ENCODE measurements at places on chromosomes 3 and 15.
A peak's percentile ranks its signal among the peaks of the same experiment; 100 is the strongest.

DNA sequence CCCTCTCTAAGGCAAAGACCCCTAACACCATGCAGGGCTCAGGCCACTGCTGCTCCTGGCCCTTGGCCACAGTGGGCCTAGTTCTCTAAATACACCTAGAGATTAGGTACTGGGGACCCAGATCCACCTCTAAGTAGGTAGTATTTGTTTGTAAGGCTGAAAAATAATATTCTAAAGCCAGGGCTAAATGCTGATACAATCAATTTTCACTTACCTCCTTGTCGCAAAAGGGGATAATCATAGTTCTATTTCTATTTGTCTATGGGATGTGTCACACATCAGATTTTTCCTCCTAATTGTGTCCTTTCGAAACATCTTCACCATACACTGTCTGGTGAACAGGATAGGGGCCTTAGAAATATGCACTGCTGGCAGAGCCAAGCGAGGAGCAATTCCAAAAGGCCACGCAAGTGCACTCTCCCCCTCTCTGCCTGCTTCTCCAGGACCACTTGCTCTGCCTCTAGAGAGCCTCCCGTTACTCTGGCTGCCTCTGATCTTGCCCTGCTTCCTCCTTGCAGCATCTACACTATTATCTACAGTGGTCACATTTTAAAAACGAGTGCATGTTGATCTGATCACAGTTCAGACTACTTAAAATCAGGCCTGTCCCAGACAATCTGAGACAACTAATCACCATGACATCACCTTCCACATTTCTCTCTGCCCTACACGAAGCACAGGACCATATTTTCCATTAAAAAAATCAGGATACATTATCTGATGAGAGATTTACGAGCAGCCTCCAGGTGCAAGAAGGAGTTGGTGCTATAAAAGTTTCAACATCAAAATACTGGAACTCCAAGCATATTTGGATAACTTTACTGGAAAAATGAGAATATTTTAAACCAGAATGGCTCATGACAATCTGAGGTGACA lies 115.4 kb downstream of the MYLK start:
- no peak for DNase-seq

- peak; percentile 26 for DNase-seq
Observed at GRCh38 chr3:72821161-72821781, 27.0 kb downstream of the SHQ1 start.

- DNase-seq, result no peak
Observed at GRCh38 chr15:62521396-62521795, 356.3 kb upstream of the C2CD4B start.

DNA sequence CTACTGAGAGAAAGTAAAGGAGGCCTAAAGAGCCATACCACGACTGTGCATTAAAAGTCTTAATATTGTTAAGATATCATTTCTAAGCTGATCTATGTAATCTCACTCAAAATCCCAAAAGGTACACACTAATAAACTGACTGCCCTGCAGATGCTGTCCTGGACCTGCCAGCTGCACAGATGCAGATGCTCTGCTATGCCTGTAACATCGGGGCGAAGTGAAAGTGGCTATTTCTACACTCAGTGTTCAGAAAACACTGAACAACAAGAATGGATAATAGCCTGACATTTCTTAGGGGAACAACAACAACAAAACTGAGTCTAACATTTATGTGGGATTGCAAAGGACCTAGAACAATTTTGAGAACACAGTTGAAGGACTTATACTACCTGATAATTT lies 31.9 kb downstream of the RAD18 start:
- no peak for DNase-seq

GRCh38 chr3:187736418-187736871 lies 8.8 kb downstream of the BCL6 start:
- no peak for DNase-seq

DNA sequence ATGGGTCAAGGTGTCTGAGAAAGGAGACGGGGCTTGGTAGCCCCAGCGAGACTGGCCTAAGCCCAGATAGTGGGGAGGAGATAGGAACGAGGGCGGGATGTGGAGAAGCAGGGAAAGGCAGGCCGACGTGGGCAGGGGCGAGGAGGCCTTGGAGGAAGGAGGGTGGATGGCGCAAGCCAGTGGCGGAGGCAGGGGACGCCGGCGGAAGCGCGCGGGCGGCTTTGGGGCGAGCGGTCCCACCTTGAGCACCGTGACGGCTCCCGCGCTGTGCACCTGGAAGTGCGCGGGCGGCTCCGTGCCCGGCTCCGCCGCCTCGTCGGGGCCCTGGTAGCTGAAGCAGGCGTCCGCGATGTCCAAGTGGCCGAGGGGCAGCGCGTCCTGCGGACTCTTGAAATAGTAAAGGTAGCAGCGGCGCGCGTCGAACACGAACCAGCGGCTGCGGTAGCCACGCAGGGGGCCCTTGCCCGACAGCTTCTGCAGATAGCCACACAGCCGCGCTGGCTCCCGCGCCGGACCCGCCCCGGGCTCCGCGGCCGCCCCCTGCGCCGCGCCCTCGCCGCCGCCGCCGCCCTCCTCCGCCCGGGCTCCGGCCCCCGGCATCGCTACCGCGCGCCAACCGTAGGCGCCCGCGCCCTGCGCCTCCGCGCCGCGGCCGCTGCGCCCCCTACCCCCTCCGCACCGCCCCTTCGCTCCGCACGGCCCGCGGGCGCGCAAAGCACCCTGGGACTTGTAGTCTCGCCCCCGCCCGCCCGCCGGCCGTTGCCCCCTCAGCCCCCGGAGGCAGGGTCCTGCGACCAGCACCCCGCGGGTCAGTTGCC lies at the start of gene TBC1D2B:
Gene TBC1D2B, minus strand, starts transcription at position 659 of the 818 bp plus-strand sequence. Its CDS starts 59 bp downstream, at position 600.
- DNase-seq, result peak; percentile 84

DNA sequence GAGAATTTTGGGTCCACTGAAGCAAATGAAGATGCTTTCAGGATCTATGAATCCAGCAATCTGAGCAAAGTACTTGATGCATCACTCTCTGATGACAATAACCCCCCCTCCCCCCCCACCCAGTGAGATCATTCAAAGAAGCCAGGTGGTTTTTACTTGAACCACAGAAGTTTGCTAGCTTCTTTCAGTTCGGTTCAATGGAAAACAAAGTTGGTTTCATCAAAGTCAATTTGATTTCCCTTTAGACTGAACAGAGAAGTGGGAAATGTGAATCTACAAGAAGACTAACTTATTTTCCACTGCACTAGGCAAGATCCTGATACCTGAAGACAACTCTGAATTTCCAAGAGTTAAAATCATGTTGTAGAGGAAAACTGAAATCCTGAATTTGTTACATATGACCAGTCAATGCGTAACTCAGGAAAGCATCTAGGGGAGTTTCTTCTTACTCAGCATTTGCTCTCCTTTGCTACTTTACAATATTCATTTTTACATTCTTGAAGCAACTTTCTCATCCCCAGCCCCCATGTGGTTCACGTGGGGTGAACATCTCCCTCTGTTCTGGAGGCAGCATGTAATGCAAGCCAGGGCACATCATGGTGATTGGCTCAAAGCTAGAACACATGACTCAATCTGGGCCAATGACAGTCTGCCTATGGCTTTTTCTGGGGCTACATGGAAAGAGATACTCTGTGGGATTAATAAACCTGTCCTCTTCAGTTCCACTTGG lies 572.6 kb downstream of the FOXP1 start:
- peak; percentile 31 for DNase-seq

DNA sequence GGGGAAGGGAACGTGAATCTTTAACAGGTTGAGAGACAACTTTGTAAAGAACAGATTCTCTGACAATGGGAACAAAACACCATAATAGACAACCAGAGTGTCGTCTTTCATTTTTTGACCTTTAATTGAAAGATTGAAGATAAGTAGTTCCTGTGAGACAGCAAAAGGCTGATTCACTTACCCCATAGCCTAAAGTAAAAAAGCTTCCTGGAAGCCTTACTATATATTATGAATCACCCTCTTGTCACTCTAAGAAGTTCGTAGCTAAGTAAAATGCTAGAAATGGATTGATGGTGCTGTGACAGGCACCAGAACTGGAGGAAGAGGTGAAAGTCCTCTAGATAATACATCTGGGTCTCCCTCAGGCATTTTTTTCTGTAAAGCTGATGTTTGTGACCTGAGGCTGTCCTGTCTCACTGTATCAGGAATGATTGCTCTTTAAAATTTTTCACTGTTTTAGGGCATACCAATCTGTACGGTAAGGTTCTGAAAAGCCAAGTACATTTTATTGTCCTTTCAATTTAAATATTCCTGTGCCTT lies 824.6 kb upstream of the SEMA6D start:
- no peak for DNase-seq

- DNase-seq, result peak; percentile 55
Observed at GRCh38 chr3:184561913-184562877, 610 bp downstream of the EPHB3 start.

DNA sequence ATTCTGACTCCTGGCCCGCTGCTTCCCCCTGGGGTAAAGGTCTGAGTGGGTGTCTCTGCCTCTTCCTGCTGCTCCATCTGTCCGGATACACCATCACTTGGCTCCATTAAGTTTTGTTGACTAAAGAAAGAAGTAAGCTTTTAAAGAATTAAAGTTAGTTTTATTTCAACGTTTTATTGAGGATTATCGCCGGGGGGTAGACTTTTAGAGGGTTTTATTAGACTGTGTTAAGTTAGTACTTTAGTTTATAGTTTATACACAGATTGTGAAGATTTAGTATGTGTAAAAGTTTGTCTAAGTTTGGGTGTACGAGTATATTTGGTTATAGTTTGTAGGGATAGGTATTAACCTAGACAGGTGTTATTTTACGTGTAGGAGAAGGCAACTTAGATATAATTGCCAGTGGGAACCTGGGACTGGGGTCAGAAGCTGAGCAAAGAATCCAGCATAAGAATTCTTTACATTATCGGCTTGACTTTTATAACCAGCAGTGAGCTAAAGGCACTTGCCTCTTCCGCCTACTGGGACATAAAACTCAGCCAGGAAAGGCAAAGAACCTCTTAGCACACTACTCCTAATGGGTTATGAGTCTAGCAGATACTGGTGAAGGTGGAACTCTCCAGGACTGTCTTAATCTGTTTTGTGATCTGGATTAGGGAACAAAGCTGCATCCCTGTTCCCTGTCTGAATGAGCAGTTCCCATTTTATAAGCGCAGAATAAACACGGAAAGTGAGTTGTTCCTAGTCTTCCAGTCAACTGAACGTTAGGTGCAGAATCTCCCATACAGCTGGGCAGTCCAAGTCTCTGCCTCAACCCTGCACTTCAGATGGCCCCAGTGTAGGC lies 131.3 kb downstream of the FAM43A start:
- DNase-seq, result no peak

DNA sequence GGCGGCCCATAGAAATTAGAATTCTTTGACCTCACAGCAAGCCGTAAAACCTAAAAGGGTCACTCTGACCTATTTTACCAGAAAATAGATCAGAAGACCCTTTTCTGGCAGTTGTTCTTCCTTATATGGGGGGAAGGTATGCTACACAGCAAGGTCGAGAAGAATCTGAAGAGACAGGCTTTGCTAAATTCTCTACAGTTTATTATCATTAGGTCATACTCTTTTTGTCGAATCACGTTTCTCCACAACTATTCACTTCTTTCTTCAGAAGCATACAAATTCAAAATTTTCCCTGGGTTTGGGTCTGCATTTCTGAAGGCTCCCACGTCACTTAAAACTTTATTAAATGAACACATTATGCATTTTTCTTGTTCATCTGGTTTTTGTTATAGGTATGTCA lies 229.5 kb upstream of the GRM7 start:
- DNase-seq, result no peak

GRCh38 chr3:4768521-4768920 lies 210.7 kb upstream of the BHLHE40 start:
- DNase-seq, result no peak

DNA sequence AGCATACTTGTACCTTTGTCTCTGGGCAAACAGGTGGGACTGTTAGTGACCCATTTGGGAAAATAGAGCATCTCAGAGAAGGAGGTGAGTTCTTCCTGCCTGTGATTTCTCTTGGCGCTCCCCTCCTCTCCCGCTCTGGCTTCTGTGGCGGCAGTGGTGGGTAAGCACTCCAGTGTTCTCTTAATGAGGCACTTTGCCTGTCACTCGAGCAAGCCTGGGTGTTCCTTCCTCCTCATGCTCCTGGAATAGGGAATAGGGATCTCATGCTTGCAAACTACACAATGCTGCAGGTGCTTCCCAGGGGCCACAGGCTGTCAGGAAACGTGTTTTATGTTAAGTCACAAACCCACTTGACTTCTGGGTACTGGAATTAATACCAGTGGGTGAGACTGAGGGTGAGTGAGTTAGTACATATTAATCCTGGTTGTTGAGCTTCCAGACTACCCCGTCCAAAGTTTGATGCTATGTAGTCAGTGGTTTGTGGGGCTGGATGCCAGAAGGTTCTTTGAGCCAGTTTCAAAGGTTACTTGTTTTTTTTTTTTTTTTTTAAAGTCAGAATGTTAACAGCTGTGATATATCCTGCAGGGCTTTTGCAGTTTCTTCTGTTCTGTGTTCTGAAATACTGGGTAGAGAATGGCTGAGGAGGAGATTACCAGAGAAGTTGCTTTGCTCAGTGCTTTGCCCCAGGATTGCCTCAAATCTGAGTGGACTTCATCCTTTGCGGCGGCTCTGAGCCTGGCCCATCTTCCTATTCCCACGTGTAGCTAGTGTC lies 30.5 kb downstream of the EDEM1 start:
- no peak for DNase-seq

DNA sequence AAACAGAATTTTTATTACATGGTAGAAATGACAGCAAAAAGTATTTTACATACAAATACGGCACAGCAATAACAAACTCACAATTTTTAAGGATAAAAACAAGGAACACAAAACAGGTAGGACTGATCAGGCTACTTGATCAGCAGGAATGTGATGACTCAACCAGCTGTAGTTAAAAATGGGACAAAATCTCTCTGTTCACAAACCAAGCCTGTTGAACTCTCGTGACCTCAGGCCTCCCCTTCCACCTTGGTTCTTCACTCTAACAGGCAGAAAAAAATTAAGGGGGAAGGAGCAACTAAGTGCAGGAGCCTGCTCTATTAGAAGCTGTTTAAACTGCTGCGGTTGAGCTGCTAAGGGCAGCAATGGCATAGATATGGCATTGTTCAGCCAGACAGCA lies 18.7 kb downstream of the FBXL22 start:
- no peak for DNase-seq

DNA sequence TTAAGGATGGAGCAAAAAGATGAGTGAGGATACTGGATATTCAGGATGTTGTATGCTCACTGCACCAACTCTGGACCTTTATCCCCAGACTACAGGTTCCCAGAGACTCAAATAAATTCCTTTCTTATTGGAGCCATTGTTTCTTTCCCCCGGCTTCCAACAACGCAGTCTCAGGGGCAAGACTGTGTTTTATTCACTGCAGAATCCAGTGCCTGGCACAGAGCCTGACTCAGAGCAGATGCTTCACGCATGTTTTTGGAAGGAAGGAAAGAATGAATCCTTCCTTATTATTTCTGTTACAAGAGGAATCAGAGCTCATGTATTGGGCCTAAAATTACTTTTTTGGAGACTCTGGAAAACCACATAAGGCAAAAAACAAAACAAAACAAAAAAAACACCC lies 96.0 kb upstream of the VGLL4 start:
- no peak for DNase-seq

- no peak for DNase-seq
Observed at GRCh38 chr15:41154412-41154811, 38.3 kb upstream of the INO80 start.

- DNase-seq, result no peak
Observed at GRCh38 chr3:43787330-43787729, 96.6 kb downstream of the ABHD5 start.
